HCEC 1CT (cell line): ENCODE measurements at places on chromosomes 2 and 18.
A peak's percentile ranks its signal among the peaks of the same experiment; 100 is the strongest.

- no peak for DNase-seq
Observed at GRCh38 chr2:213524164-213524563, 239.9 kb downstream of the SPAG16 start.

GRCh38 chr2:98020516-98020915 is 24.8 kb upstream of the TMEM131 start:
- no peak for DNase-seq

GRCh38 chr18:58268849-58269248 is 224.8 kb downstream of the NEDD4L start:
- DNase-seq: peak; percentile 62

DNA sequence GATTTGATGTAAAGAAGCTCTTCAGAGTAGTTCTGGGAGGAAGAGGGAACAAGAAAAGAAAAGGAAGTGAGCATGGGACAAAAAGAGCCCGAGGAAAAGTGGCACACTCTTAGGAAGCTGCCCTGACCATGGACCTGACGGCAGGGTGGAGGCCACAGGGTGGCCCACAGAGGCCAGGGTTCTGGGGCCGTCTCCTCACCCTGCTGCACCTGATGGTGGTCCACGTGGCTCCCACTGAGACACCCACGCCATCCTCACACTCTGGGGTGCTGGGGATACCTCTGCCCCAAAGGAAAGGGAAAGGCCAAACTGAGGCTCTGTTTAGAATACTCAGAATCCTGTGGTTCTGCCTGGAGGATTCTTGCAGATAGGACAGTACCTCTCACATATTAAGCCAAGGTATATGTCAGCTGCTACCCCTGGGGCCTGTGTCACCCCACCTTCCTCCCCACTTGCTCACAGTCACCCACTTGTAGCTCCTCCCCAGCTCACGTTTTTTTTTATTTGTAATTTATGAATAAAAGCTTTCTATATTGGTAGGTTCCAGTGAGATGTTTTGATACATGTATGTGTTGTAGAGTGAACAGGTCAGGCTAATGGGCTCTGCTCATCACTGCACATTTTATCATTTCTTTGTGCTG is 171.1 kb downstream of the LDLRAD4 start:
- DNase-seq: no peak

DNA sequence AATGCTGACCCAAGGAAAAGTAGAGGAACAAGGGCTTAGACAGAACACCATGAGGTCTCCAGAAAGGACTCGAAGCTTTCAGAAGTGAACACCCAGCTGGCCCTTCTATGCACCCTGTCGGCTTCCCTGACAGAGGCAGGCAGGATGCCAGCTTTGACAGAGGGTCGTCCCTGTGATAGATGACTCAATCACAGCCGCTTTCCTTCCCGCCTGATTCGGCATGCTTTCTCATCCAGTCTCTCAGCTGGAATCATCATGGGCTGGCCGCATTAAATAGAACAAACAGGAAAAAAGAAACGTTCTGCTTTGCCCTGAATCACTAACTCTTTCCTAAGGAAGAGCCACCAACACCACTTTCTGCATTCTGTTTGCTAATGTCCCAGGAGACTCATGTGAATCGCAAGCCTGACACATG is 140.3 kb upstream of the RAB12 start:
- DNase-seq: no peak

DNA sequence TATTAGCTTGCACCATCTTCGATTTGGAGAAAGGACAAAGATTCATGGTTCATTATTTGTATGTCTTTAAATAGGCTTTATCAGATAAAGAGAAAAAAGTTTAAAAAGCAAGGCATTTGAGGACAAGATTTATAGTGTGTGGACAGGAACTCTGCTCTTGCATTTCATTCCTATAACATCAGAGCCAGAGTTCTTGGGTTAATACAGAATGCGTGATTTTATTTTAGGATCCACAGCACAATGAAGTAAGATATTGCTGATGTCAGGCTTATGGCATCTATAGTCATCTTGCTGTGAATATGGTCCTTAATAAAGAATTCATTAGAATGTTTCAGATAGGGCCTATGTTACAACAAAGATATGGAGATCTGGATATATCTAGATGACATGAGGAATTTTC is 19.7 kb downstream of the RASGRP3 start:
- DNase-seq: no peak

- no peak for DNase-seq
Observed at GRCh38 chr2:62344472-62344871, 148.6 kb downstream of the B3GNT2 start.

GRCh38 chr2:171447675-171448074 is 13.6 kb downstream of the DCAF17 start:
- no peak for DNase-seq

- peak; percentile 29 for DNase-seq
Observed at GRCh38 chr2:215749092-215749957, 264.0 kb downstream of the MREG start.

DNA sequence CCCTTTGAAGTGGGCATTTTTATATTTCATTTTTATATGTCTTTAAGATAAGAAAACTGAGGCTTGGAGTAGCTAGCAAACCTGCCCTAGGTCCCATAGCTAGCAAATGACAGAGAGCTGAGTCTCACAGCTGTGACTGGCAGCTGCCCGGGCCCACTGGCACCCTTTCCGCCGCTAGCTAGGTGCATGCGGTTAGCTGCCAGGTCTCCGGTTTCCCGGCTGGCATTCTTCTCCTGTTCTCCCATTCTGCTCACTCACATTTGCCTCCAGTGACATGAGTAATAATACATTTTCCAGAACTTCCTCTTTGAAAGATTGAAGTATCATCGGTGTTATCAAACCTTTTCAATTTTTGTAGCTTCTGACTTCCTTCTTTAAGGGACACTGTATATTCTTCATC is 38.7 kb downstream of the MTCL1 start:
- DNase-seq: no peak

- DNase-seq: no peak
Observed at GRCh38 chr18:64419156-64419555, 270.3 kb upstream of the LINC00305 start.

- no peak for DNase-seq
Observed at GRCh38 chr18:77144451-77145118, 12.0 kb upstream of the MBP start.

- DNase-seq: no peak
Observed at GRCh38 chr18:45663403-45664045, 48.2 kb downstream of the SLC14A2 start.

DNA sequence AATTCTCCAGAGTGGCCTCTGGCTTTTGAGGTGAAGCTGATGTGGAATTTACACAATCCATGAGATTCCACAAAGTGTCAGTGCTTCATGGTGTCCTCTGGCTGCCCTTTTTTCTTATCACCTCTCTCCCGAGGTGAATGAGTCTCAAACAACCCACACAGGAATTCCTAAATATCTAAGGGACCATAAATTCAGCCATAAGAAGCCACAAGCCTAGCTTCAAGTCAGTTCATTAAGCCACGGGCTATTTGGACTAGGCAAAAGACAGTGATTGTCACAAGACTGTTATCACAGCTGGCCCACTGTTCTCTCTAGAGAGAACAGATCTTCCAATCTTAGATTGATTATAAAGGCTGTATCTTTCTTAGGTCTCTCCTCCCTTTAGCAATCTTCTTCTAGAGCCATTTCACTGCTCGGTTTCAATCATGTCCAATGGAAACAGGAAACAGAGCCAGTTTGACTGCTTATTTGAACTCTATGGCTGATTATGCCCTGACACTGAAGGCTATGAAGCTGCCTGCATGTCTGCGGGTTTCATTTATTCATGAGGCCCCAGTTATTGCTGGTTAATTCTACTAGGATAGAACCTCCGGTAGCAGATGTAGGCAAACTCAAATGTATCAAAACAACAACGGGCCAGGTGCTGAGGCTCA is 4.1 kb downstream of the NEMP2 start:
- DNase-seq: no peak

GRCh38 chr2:30106543-30106942 is 40.3 kb upstream of the YPEL5 start:
- peak; percentile 60 for DNase-seq

DNA sequence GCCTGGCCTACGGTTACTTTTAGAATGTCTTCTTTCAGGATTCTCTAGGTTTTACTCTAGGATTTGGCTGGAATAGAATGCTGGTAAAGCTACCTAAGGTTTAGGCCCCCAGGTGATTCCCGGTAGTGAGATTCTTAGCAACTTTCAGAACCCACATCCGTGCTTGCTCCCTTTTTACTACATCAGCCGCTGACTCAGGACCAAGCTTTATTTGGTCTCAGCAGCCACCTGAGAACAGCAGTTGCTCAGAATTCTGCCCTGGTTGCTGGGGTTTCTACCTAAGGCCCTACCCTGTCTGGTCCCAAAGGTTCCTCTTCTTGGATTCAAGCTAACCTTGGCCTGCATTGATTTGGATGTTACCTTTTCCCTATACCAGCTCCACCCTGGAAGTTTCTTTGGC is 36.1 kb upstream of the NDUFV2 start:
- no peak for DNase-seq

GRCh38 chr18:41526054-41526453 is 429.0 kb upstream of the PIK3C3 start:
- DNase-seq: no peak

DNA sequence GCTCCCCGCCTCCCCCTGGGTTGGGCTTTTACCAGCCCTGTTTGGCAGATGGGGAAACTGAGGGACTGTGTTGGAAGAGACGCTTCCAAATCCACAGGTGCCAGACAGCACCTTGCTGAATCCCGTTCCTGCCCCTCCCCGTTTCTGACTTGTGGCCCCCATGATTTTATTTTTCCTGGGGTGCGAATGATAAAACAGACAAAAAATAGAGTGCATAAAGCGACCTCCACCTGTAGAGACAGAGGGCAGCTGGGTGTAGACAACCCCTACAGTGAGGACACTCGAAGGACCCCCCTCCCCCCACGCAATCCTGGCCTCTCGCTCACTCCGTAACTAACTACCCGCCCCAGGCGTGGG is 2.2 kb upstream of the CTDSP1 start:
- DNase-seq: no peak

- no peak for DNase-seq
Observed at GRCh38 chr2:37558623-37559022, 112.8 kb downstream of the CDC42EP3 start.

GRCh38 chr2:26477126-26477910 is 606 bp downstream of the OTOF start:
- DNase-seq: no peak

DNA sequence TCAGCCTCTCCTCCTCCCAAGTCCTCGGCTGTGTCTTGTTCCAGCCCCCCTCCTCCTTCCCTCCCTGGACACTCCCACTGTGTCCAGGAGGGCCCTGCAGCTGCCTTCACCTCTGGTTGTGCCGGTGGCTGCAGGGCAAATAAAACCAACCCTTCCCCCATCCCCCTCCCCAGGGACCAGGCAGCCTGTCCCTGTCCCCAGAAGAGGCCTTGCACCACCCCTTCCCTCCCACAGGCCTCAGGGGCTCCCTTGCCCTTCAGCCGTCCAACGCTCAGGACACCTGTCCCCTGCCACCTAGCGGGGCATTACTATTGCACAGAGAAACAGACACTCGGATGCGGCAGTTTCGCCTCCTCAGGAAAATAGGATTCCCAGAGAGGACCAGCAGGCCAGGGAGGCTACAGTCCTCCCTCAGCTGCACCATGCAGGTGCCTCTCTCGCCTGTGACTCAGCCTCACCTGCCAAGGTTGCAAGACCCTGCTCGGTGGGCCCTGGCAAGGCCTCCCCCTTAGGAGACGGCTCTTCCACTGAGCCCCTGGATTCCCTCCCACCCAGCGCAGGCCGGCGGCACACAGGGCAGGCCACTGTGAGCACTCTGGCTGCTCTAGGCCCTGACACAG is 5.5 kb upstream of the GPC1 start:
- DNase-seq: no peak

DNA sequence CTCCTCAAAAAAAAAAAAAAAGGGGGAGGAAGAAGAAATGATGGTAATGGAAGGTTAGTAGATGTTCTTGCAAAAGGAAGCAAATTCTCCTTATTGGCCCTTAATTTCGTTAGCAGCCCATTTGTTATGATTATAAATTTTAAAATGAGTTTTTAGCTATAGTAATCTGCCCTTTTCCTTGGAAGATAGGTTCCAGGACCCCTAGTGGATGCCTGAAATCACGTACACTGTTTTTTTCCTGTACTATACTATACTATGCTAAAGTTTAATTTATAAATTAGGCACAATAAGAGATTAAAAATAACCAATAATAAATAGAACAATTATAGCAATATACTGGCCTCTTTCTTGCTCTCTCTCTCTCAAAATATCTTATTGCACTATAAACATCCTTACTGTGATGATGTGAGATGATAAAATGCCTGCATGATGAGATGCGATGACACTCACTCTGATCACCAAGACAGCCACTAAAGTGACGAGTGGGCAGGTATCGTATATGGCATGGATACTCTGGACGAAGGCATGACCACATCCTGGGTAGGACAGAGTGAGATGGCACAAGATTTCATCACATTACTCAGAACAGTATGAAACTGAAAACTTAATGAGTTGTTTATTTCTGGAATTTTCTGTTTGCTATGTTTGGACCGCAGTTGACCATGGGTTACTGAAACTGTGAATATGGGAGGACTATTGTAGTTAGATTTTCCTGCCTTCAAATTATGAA is 87.2 kb downstream of the KCTD18 start:
- DNase-seq: no peak

GRCh38 chr2:68044099-68044498 is 18.7 kb downstream of the C1D start:
- DNase-seq: peak; percentile 97

- no peak for DNase-seq
Observed at GRCh38 chr2:200655918-200656580, 70.2 kb downstream of the AOX1 start.

GRCh38 chr18:26290385-26290784 is 64.1 kb downstream of the TAF4B start:
- no peak for DNase-seq
